Calu3 (cell line): ENCODE measurements at places on chromosomes 16 and 17. TPM values are rescaled to one million over a fixed set of nuclear protein-coding genes. Genes with fewer than 3 reads are reported as not detected.
A peak's percentile ranks its signal among the peaks of the same experiment; 100 is the strongest.

DNA sequence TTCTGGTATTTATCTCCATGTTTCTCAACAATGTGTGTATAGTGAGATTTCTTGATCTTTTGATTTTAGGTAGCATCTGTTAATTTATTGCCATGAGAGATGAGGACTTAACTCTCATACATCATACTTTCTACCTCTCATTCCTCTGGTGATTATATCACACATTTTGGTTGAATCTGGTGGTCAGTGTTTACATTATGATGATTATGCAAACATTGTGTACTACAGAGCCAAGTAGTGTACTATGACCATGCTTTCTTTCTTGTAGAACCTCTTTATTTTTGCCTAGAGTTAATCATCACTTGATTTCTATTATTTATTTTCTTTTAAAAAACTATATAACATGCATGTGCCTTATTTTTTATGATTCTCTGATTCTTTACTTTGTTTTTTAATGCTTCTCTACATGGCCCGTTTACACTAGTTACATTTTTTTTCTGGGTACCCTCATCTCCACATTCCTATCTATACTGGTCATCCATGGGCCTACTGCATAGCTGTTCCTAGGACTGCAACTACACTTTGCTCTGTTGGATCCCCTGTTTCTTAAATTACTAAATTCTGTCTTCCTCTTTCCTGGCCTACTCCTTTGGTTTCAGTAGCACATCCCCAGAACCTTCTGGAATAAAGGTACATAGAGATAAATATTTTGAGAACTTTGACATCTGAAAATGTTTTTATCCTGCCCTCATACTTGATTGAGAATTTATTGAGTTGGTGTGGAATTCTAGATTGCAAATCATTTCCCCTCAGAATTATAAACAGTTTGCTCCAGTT lies 63.0 kb upstream of the LRRC37A3 start:
- no peak overlapping the region for H3K27ac ChIP-seq
- H3K36me3 ChIP-seq: no peaks in the 10 kb centered on the region

- no peaks in the 10 kb centered on the region for H3K36me3 ChIP-seq
- DNase-seq: no peak
- H3K4me3 ChIP-seq: no peak overlapping the region
- peaks cover 6% of the 10 kb centered on the region for H3K4me1 ChIP-seq
- no peak overlapping the region for H3K27ac ChIP-seq
- peaks cover 60% of the 10 kb centered on the region for H3K27me3 ChIP-seq
Observed at GRCh38 chr17:29051194-29051593, 8.3 kb downstream of the PIPOX start.

- no peak overlapping the region for H3K4me3 ChIP-seq
- H3K36me3 ChIP-seq: peaks cover 86% of the 10 kb centered on the region
- H3K27me3 ChIP-seq: no peaks in the 10 kb centered on the region
- no peaks in the 10 kb centered on the region for H3K4me1 ChIP-seq
- DNase-seq: no peak
Observed at GRCh38 chr16:89993377-89993776, 25.9 kb downstream of the DBNDD1 start.

DNA sequence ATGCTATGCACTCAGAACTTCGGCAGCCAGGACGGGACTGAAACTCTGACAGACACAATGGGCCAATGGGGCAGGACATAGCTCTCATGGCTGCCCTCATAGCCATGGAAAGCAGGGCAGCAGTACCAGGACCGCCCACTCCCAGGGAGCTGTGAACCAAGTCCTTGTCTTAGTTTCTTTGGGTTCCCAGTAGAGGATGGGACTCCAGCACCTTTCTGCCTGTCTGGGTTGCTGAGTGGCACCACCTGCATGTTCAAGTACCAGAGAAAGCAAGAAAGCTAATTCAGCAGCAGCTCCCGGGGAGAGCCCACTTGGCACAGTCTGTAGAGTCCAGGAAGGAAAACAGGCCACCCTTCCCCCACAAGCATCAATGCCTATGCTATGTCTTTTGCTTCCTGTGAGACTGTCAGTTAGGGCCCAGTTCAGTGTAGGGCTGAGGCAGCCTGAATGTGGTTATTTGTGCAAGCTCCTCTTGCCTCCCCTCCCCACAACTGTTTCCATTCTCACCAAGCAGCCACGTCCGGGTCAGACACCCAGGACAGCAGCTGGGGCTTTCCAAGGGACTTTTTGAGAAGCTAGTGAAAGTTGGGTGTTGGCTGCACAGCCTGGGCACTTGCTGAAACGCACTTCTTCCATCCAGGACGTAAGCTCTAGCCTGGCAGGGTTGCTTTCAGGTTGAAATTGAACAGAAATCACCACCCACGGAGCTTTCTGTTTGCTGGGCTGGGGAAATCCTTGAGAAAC lies 7.8 kb downstream of the SUPT4H1 start:
- peaks cover 14% of the 10 kb centered on the region for H3K36me3 ChIP-seq
- no peaks in the 10 kb centered on the region for H3K4me1 ChIP-seq
- H3K27ac ChIP-seq: no peak overlapping the region
- H3K27me3 ChIP-seq: no peaks in the 10 kb centered on the region

- no peak for DNase-seq
Observed at GRCh38 chr17:17423656-17424055, 53.1 kb upstream of the MED9 start.

- peak overlapping the region; percentile 97 for H3K27ac ChIP-seq
- H3K4me3 ChIP-seq: no peak overlapping the region
- H3K27me3 ChIP-seq: peaks cover 7% of the 10 kb centered on the region
- DNase-seq: no peak
- peaks cover 20% of the 10 kb centered on the region for H3K4me1 ChIP-seq
- H3K36me3 ChIP-seq: peaks cover 53% of the 10 kb centered on the region
Observed at GRCh38 chr16:73056921-73057290, 9.0 kb upstream of the ZFHX3 start.

DNA sequence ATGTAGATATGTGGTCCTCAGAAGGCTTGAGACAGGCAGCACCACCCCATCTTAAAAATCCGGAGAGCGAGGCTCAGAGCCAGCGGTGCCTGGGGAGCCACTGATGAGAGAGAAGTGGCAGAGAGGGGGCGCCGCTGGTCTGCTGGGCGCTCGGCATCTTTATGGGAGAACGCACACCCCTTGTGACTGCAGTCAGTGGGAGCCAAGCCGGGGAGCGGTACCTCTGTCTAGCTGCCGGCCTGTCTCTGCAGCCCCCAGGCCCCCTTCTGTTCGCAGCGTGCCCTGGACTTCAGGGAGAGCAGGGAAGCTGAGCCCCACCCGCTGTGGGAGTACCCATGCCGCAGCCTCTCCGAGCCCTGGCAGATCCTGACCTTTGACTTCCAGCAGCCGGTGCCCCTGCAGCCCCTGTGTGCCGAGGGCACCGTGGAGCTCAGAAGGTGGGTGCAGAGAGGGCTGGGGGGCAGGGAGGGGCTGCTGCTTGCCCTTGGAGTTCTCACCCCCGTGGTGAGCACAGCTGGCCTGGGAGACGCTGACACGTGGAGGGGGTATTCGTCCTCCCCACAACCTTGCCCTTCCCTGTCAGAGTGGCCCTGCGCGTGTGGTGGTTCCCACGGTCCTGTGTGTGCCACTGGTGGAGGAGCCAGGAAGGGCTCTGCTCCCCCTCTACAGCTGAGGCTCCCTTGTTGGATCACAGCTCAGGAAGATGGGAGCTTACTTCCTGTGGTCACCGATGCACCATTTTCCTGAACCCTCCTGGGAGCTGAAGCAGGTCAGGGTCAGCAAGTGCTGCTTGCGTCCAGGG lies 44.8 kb downstream of the PRMT7 start:
- peaks cover 41% of the 10 kb centered on the region for H3K36me3 ChIP-seq
- no peak overlapping the region for H3K27ac ChIP-seq
- H3K4me1 ChIP-seq: no peaks in the 10 kb centered on the region
- no peak for DNase-seq

DNA sequence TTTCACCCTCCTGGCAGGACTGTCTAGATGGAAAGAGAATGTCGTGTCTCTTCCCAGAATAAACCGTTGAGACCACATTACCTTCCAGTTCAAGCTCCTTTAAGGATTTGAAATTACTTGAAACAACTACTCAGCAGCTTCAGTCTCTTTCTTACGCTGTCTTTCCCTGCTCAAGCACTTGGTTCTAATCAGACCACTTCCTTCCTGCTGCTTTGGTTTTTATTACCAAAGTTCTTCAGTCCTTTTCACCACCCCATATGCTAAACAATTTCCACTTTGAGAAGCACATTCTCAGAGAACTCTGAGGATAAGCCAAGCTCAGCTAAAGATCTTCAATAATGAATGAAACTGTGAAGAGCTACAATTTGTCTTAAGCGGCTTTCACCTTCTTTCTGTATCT lies 105.4 kb downstream of the STX8 start:
- no peaks in the 10 kb centered on the region for H3K27me3 ChIP-seq
- H3K36me3 ChIP-seq: no peaks in the 10 kb centered on the region
- no peak overlapping the region for H3K27ac ChIP-seq
- no peak overlapping the region for H3K4me3 ChIP-seq
- no peaks in the 10 kb centered on the region for H3K4me1 ChIP-seq

DNA sequence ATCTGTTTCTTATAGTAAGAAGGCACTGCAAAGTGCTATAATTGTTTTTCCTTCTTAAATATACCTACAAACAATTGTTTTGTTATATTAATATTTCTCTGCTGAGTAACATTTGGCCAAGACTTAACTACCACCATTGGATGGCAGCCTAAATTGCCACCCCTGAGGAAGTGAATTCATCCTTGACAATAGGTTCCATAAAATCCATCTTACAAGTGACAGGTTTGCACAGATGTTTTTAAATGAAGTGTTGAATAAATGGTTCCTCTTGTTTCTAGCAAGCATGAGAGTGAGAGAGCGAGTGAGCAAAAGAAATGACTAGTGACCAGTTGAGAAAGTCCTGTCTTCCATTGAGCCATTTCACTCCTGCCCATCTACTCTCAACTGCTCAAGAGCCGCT lies 8.3 kb upstream of the MPHOSPH6 start:
- H3K27me3 ChIP-seq: peaks cover 59% of the 10 kb centered on the region
- no peak for DNase-seq
- no peak overlapping the region for H3K4me3 ChIP-seq
- H3K27ac ChIP-seq: no peak overlapping the region

GRCh38 chr16:66457888-66458287 lies 30.8 kb downstream of the BEAN1 start:
- H3K36me3 ChIP-seq: no peaks in the 10 kb centered on the region
- no peak overlapping the region for H3K27ac ChIP-seq
- no peaks in the 10 kb centered on the region for H3K4me1 ChIP-seq
- H3K4me3 ChIP-seq: no peak overlapping the region
- H3K27me3 ChIP-seq: peaks cover 64% of the 10 kb centered on the region

CRYBA1 gene
- total RNA-seq: not detected in 2 replicates

ZNF597 gene
- 2.7 TPM in 2 replicates for total RNA-seq

CHRNE gene
- 0.19 TPM in 1 of 2 replicates, not detected in the other for total RNA-seq

DNAJA2 gene
- 76.8 and 80.1 TPM in 2 replicates for total RNA-seq

VAT1L gene
- total RNA-seq: not detected in 2 replicates

PPP1R1B gene
- 8.3 and 11.1 TPM in 2 replicates for total RNA-seq
